CD8-positive, alpha-beta memory T cell (primary cell): ENCODE measurements at places on chromosomes 4 and X.

- DNase-seq = no peak
Measured at GRCh38 chrX:40625294-40625693, 2.1 kb downstream of the MPC1L start.

GRCh38 chr4:142583708-142584107 lies 262.4 kb downstream of the INPP4B start:
- DNase-seq = no peak

DNA sequence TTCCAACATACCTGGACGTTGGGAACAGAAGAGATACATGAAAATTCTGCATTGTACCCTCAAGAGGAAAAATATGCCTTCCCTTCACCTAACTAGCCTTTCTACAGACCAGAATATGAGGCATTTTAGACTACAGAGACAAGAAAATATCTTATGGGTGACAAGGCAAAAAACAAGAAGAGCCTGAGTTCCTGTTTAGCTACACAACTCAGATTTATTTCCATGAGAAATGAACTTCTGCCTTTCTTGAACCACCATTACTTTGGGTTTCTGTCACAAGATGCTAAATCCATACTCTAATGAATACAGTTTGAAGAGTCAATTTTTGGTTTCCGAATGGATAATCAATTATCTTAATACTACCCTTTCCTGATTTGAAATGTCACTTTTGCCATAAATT lies 18.7 kb downstream of the RCHY1 start:
- no peak for DNase-seq

- DNase-seq = no peak
Measured at GRCh38 chr4:51851937-51852290, 9.0 kb downstream of the DCUN1D4 start.

DNA sequence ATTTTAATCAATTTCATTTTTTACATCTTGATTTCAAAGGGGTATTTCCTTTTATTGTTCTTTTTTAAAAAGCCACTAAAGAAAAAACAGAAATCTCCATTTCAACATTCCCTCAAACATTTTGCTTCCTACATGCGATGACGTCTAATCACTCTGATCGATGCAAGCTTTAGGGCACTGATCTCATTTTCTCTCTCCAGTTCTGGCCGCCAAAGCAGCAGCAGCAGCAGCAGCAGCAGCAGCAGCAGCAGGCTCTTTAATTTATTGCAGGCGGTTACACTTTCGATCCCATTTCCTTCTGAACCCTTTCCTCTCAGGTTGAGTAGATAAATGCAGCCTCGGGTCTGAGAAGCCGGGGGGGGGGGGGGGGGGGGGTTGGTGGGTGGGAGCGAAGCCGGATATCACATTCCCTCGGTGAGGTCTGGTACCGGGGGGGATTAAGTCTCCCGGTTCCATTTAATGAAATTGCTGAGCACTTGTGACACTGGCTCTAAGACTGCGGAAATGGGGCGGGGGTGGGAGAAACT lies 3.4 kb upstream of the PCDH7 start:
- no peak for DNase-seq

DNA sequence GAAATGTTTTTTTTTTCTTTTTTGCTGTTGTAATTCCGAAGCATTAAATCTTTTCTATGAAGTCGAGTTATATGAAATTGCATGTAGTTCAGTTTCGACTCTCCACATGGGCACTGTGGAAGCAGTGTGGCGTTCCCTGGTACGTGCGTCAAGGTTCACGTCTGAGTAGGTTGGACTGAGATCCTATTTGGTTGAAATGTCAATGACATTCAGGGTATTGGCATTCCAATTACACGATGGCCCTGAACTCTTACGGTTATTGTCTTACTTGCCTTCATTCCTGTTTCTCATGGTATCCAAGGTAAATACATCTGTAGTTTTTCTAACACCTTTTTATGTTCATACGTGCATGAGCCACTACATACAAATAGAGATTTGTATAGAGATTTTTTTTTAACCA lies 128.8 kb downstream of the SORBS2 start:
- DNase-seq = no peak

DNA sequence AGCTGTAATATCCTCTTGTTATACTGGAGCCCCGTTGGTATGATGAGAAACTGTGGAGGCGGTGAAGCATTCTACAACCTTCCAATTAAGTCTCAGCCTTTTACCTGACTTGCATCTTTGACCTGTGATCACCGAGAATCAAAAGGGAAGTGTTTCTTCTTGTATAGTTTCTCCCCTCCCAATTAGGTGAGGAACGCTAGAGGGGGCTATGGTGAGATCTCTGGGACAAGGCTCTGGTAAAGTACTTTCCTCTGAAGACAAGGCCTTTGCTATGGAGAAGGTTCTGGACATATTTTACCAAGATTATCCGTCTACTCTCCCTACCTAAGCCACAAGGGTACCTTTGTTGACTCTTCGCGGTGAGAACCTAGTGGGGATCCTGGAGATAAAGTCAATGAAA lies 111.3 kb downstream of the CBLL2 start:
- no peak for DNase-seq

GRCh38 chr4:5165420-5166369 lies 114.4 kb downstream of the STK32B start:
- DNase-seq = no peak

- DNase-seq = no peak
Measured at GRCh38 chrX:39507617-39508299, 590.0 kb downstream of the BCOR start.

- DNase-seq = no peak
Measured at GRCh38 chrX:139844884-139845283, 88.0 kb downstream of the ATP11C start.

- no peak for DNase-seq
Measured at GRCh38 chr4:173522160-173522950, 7.7 kb downstream of the HAND2 start.

DNA sequence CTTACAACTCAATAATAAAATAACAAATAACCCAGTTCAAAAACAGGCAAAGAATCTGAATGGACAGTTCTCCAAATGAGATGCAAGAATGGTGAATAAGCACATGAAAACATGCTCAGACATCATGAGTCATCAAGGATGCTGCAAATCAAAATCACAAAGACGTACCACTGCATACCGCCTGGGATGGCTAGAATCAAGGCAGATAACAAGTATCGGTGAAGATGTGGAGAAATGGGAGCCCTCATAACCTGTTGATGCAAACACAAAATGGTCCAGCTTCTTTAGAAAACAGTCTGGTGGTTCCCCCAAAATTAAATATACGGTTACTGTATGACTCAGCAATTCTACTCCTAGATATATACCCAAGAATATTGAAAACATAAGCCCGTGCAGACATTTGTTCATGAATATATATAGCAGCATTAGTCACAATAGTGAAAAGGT lies 32.5 kb downstream of the AKAP4 start:
- DNase-seq = no peak

- no peak for DNase-seq
Measured at GRCh38 chr4:84917086-84917821, 49.2 kb downstream of the WDFY3 start.

DNA sequence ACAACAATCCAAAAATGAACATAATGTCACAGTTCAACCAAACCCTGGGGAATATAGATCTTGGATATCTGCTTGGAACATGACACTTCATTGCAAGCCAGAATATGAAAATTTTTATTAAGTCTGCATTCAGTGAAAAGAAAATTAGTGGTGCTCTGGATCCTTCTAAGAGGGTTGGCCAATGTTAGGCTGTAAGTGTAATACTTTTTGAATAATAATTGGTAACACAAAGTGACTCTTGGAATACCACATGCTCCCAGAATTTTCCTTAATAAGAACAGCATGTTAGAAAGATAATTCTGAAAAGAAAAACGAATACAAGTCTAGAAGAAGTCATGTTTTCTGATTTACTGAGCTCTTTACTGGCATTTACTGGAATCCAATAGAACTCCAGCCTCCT lies 175.8 kb downstream of the RASL11B start:
- DNase-seq = no peak

DNA sequence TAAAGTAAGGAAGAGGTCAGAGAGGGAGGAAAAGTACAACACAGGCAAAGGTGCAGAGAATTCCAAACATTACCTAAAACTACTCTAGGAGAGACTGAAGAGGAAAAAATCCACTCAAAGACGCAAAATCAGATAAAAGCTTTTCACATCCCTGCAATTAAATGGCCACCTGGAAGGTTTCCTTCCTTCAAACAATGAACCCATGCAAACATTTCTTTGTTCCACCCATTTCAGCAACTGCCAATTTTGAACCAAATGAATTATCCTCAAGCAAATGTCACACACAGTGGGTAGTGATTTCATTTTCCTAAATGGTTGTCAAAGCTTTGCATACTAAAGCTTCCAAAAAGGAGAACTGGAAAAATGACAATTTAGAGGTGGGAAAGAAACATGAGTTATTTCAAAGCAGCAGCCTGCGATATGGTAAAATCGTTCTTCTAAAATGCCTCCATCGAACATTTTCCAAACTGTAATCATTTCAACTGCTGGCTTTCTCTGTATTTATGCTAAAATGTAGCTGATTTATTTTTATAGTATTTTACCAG lies 45.0 kb downstream of the APBB2 start:
- no peak for DNase-seq

- no peak for DNase-seq
Measured at GRCh38 chr4:855880-856224, 29.9 kb upstream of the CPLX1 start.

DNA sequence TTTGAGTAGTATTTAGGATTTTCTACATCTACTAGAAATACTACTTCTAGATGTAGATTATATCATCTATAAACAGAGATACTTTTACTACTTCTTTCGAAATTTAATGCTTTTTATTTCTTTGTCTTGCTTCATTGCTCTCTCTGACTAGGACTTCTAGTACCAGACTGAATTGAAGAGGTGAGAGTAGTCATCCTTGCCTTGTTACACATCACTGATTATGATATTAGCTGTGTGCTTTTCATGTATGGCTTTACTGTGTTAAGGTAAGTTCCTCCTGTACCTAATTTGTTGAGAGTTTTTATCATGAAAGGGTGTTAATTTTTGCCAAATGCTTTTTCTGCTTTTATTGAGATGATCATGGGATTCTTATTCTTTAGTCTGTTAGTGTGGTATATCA lies 19.6 kb upstream of the IL2 start:
- no peak for DNase-seq

GRCh38 chrX:77275392-77275791 lies 171.8 kb upstream of the FGF16 start:
- no peak for DNase-seq

GRCh38 chrX:69365349-69365748 lies 138.8 kb upstream of the NALF2 start:
- DNase-seq = no peak

- DNase-seq = no peak
Measured at GRCh38 chrX:135509885-135510284, 10.6 kb upstream of the INTS6L start.

GRCh38 chr4:6695660-6696610 lies 2.3 kb downstream of the S100P start:
- peak; percentile 75 for DNase-seq

DNA sequence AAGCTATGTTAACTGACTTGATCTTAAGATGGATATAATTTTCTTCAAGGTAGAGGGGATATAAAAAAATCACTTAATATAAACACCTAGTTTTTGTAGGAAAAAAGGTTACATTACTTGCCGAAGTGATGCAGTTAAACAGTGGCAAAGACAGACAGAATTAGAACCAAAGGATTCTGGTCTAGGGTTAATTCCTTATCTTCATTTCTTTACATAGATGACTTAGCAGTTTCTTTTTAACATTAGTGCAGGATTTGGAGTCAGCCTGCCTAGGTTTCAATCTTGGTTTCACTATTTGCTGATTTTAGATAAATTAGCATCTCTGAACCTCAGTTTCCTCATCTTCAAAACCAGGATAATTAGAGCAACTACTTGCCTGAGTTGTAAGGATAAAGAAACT lies 14.3 kb downstream of the ZAR1 start:
- DNase-seq = no peak

- no peak for DNase-seq
Measured at GRCh38 chr4:139282721-139283075, 2.7 kb upstream of the MGARP start.

DNA sequence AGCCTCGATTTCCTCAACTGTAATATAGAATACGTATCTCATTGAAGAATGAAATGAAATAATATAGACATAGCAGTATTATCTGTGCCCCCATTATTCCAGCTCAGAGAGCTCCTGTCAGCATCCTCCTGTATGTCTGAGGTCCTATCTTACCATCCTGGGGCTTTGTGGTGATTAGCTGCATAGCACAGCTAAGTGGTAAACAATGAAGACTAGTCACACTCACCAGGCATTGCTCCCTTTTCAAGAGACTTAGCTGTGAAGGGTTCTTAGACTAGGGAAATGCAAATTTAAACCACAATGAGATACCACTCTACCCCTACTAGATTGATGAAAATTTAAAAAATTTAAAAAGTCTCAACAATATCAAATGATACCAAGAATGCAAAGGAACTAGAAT lies 172.9 kb downstream of the SLC39A8 start:
- no peak for DNase-seq
